Esophagus mucosa (tissue), 1 donor: ENCODE measurements at places on chromosomes 3 and 15. TPM values are rescaled to one million over a fixed set of nuclear protein-coding genes. Genes with fewer than 3 reads are reported as not detected.

DNA sequence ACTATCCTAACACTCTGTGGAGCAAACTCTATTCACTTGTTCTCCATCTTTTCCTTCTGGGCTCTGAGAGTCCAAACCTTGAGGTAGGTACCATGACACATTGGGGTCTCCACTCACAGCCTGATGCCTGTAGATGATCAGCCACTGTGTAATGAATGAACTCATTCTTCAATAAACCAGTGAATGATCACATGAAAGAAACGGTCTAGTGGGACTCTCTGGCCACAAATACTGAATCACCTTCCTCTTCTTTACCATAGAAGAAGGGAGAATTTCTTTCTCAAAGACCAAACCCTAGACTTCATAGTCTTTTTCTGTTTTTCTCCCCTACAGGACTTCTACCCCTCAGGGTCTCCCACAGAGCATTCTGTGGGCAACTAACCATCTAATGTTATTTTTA, 20.5 kb upstream of the ABHD2 start:
- no peak for ATAC-seq

DNA sequence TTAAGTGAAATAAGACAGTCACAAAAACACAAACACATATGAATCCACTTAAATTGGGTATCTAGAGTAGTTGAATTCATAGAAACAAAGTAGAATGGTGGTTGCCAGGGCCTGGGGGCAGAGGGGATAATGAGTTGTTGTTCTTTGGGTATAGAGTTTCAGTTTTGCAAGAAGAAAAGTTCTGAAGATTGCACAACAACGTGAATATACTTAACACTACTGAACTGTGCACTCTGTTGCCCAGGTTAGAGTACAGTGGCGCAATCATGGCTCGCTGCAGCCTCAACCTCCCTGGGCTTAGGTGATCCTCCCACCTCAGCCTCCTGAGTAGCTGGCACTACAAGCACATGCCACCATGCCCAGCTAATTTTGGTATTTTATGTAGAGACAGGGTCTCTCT, 14.9 kb downstream of the GRAMD2A start:
- no peak for ATAC-seq

- no peak for ATAC-seq
Measured at GRCh38 chr3:126480206-126480605, 4.5 kb upstream of the ZXDC start.

GRCh38 chr15:69734699-69735098, 282.1 kb downstream of the RPLP1 start:
- no peak for ATAC-seq

- ATAC-seq: no peak
Measured at GRCh38 chr3:20401253-20401652, 215.2 kb upstream of the SGO1 start.

DNA sequence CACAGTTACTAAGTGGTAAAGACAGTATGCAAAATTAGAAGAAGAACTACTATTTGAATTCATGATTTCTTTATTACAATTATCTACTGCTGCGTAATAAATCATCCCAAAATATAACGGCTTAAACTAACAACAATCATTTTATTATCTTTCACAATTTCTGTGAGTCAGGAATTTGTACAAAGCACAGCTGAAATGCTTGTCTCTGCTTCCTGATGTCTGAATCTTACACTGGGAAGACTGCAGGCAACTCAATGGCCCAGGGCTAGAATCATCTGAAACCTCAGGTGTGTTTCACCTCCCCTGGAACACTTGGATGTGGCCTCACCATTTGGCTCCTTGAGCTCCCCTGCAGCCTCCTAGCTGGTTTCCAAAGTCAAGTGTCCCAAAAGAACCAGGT, 145.1 kb downstream of the MAGI1 start:
- ATAC-seq: no peak

- ATAC-seq: no peak
Measured at GRCh38 chr15:66154581-66154980, 99.0 kb downstream of the MEGF11 start.

DNA sequence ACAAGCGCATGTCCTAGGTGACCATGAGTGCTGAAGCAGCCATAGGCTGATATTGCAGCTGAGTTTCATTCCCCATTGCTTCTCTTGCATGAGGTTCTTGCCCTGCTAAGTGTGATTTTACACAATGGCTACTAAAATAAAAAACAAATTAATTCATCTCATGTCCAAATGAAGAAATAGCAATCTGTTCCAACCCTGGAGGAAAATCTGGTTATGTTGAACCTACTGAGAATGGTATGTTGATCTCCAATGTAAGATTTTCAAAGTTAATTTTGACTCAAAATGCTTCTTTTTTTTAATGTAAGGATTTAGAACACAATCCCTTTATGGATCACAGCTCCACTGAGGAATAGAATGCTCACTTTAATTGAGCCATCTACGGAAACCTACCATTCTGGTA, 254.2 kb upstream of the CRBN start:
- no peak for ATAC-seq

DNA sequence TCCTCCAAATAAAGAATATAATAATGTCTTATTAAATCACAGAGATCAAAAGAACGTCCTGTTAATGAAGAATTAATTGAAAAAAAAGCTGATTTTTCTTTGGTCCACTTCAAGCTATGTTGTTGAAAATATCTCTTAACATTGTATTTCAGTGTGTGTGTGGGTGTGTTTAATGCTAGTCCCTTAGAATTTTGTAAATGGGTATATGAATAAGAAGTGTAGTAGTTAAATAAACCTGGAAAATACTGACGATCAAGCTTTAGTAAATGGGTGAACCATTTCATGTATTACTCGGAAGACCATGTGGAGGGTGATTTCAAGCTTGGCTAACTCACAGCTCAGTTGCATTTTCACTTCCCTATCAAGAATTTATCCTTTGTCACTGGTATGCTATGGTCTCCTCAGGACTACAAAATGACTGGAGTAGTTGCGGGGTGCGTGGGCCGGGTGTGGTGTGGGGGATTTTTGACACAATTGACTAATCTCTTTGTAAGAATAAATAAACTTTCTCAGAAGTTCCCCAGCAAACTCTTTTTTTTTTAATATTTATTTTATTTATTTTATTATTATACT, 586.4 kb downstream of the GRM7 start:
- no peak for ATAC-seq

The P2RY12 gene
- not detected for total RNA-seq

The IMPG2 gene
- total RNA-seq: 0.08 TPM

The HACD3 gene
- 17.4 TPM for total RNA-seq

The FBXW12 gene
- not detected for total RNA-seq

The PDCD10 gene
- 49.4 TPM for total RNA-seq

The EPHB3 gene
- total RNA-seq: 44.7 TPM
